ENCODE measurements at places on chromosomes 4 and X. TPM values are rescaled to one million over a fixed set of nuclear protein-coding genes. Genes with fewer than 3 reads are reported as not detected.

DNA sequence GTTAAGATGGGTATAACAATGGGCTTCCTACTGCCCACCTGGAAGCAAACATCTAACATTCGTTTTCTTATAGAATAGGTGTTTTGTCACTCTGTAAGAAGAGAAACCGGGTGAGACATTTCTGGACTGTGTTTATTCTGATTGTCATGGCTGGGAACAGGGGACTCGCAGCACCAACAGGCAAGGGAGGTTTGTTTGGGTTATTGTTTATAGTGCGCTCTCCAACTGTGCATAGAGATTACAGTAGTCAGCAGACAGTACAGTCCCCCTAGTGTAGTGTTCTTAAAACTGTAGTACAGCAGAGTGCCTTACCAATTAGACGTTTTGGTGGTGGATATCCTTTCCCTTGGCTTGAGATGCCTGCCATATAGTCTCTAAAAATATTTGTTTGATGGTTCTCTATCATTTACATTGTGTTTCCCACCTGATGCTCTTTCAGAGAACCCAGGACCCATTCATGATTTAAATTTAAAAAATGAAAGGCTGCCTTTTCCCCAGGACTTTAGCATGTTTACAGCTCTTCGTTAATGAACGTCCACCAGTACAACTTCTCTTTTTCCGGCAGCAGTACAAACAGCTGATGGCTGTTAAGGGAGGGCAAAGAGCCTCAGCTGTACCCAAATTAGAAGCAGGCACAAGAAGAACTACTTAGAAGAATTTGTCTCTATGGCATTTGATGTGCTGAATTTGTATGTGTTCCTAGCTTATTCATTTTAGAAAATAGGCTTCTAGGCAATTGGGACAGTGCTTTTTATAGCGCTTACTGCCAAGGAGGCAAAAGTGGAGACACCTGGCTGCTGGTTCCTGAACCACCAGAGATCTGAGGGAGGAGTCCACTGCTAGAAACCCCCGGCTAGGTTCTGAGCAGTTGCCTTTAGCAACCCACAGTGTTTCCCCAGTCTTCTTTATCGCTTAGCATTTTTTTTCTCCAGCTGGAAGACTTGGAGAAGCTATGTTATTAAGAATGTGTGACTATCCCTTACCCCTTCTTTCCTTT lies 1.0 kb upstream of the RNF150 start:
- DNase-seq: no peak

DNA sequence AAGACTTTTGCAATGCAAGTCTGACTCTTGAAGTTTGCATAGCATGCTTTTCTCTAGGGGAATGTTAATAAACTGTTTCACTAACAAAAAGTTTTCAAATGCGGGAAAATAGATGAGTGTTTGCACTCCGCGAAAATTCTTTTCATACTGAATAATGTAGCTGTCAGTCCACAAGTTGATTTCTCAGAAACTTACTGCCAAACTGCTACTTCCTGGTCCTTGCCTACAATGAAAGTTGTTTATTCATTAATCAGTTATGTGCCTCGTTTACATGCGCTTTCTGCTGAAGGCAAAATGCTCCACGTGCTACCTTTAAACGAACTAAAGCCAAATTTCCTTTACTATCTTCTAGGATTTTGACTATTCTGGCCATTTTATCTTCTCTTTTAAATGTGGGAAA lies 166.2 kb downstream of the MAGEB17 start:
- DNase-seq: no peak

- no peak for DNase-seq
These were observed 14.3 kb upstream of the PDZD4 start for GRCh38 chrX:153844509-153845082.

- no peak for DNase-seq
These were observed 444.3 kb upstream of the ATOH1 start for GRCh38 chr4:93384241-93384640.

The CACNA1F gene
- not detected for total RNA-seq

DNA sequence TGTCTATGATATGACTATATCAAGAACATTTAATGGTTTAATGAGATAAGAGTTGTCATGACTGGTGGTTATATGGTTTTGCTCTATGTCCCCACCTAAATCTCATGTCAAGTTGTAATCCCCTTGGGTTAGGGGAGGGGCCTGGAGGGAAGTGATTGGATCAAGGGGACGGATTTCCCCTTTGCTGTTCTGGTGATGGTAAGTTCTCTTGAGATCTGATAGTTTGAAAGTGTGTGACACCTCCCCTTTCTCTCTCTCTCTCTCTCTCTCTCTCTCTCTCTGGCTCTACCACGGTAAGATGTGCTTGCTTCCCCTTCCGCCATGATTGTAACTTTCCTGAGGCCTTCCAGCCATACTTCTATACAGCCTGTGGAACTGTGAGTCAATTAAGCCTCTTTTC lies 803.4 kb downstream of the TRIML1 start:
- DNase-seq: no peak

DNA sequence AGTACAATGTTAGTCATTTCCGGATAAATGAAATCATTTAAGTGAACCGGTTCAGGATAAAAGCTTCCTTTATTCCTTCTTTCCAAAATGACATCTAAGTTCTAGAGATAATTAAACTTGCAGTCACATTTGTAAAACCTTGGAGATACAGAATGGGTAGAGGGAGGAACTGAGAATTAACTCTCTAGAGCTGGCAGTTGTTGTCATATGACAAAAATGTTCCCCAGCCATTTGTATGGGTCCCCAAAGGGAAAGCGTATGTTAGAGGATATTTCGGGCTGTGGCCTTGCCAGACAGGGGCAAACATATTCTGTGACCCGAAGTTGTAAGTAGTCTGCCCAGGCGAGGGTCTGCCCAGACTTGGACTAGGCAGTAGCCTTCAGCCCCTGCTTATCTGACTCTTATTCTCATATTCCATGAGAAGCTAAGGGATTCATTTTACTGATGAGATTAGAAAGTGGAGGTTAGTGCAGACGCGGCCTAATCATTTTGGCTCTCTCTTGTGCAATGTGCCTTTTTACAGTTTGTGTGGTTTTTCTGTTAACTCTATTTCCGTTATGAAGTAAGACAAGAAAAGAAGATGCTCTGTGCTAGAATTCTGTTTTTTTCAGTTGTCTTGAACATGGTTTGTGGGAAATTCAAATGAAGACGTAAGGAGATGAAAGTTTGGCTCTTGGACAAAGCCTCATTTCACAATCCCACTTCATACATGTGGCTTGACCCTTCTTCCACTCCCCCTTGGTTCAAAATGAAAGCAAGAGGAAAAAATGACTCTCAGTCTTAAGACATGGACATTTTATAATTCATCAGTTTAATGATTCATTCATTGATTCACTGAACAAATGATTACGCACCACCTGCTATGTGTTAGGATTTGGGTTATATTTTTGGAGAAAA lies 2394.2 kb upstream of the AGA start:
- no peak for DNase-seq

All from kidney epithelial cell (primary cell).